Activated B cell treated with CpG ODN at 0.5 μM for 24 hours (primary cell): ENCODE measurements at places on chromosomes 5 and 9. TPM values are rescaled to one million over a fixed set of nuclear protein-coding genes. Genes with fewer than 3 reads are reported as not detected.

The CCL19 gene
- total RNA-seq, result not detected in 2 replicates

GRCh38 chr5:104755806-104756205, 1193.2 kb upstream of the NUDT12 start:
- H3K36me3 ChIP-seq, result no peaks in the 10 kb centered on the region
- no peaks in the 10 kb centered on the region for H3K4me1 ChIP-seq
- no peak for DNase-seq
- no peaks in the 10 kb centered on the region for H3K27me3 ChIP-seq
- H3K4me3 ChIP-seq, result no peak overlapping the region

DNA sequence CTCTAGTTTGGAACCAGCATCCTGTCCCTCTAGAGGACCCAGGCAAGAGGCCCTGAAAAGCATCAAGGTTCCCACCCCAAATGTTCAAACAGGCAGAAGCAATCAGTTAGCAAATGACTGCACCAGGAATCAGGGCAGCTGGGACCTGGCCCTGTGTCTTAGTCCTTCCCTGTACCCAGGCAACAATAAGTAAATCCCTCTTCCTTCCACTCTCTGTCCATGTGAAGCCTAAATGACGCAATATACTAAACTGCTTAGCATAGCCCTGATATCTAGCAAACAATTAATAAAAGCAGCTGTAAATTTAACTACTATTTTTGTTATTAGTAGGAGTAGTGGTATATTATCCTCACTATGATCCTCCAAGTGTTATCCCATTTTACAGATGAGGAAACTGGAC, 13.2 kb upstream of the ADRA1B start:
- H3K4me3 ChIP-seq, result no peak overlapping the region
- no peak for DNase-seq
- peaks cover 31% of the 10 kb centered on the region for H3K27me3 ChIP-seq
- H3K4me1 ChIP-seq, result no peaks in the 10 kb centered on the region

GRCh38 chr9:124768334-124768733, 2.8 kb downstream of the NR6A1 start:
- H3K27ac ChIP-seq, result no peak overlapping the region
- peaks cover 36% of the 10 kb centered on the region for H3K4me1 ChIP-seq
- no peak for DNase-seq
- H3K36me3 ChIP-seq, result peaks cover 6% of the 10 kb centered on the region
- peaks cover 33% of the 10 kb centered on the region for H3K27me3 ChIP-seq
- H3K4me3 ChIP-seq, result no peak overlapping the region

The DRD1 gene
- total RNA-seq, result not detected in 2 replicates

The CYLC2 gene
- not detected in 2 replicates for total RNA-seq

DNA sequence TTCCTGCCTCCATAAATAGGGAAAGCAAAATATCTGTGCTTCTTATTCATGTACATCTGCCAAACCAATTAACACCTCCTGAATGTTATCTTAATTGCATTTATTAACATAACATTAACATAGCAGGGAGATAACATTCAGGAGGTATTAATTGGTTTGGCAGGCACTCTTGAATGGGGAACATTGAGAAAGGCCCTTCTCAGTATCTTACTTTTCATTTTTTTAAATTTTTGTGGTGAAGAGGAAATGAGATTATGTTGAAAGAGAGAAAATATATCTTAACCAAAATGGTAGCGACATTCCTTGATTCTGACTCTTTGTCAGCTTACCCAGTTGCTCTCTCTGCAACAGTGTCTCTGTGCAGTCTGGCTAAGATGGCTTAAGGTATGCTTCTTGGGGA, 100.4 kb upstream of the TLE1 start:
- DNase-seq, result no peak
- H3K27me3 ChIP-seq, result no peaks in the 10 kb centered on the region
- H3K36me3 ChIP-seq, result no peaks in the 10 kb centered on the region
- H3K4me3 ChIP-seq, result no peak overlapping the region
- H3K27ac ChIP-seq, result no peak overlapping the region
- no peaks in the 10 kb centered on the region for H3K4me1 ChIP-seq

DNA sequence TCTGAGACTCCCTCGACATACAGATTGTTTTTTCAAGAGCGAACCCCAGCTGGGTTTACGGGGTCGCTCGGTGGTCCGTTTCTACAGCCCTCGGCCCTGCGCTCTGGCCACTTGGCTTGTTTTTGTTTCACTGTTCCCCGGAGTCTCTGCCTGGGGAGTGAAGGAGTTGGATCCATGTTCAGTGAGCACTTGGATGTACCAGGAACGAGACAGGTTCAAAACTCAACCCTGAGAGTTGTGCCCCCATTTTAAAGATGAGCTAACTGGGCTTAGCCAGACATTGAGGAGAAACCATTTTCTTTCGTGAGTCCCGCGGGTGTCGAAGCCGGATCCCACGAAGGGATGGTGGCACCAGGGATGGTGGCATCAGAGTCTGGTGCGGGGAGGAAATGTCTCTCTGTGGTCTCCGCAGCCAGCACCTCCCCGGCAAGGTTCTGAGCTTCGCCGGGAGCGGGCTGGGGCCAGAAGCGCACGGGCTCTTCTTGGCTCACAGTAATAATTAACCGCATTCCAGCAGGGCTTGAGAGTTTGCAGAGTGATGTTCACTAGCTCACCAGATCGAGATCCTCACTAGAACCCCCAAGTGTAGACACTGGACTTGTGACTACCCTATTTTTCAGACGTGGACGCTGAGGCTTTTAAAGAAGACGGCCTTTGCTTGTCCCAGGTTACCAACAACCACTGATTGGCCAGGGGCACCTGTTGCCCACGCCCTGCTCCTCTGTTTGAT, 1.0 kb downstream of the MSX2 start:
- peaks cover 7% of the 10 kb centered on the region for H3K4me1 ChIP-seq
- no peak for DNase-seq
- H3K36me3 ChIP-seq, result no peaks in the 10 kb centered on the region
- H3K27me3 ChIP-seq, result peaks cover 71% of the 10 kb centered on the region

GRCh38 chr5:15690611-15691010, 190.6 kb downstream of the FBXL7 start:
- H3K36me3 ChIP-seq, result no peaks in the 10 kb centered on the region
- H3K27ac ChIP-seq, result no peak overlapping the region
- H3K4me1 ChIP-seq, result no peaks in the 10 kb centered on the region

- peak overlapping the region; percentile 97 for H3K4me3 ChIP-seq
- H3K27ac ChIP-seq, result peak overlapping the region; percentile 94
- H3K36me3 ChIP-seq, result peaks cover 9% of the 10 kb centered on the region
- H3K4me1 ChIP-seq, result peaks cover 19% of the 10 kb centered on the region
- peak; percentile 50 for DNase-seq
Measured at GRCh38 chr9:83956086-83956435, 24.0 kb downstream of the HNRNPK start.

GRCh38 chr9:114014044-114014443, 64.1 kb downstream of the AMBP start:
- no peak for DNase-seq
- H3K27ac ChIP-seq, result no peak overlapping the region
- H3K4me1 ChIP-seq, result no peaks in the 10 kb centered on the region

- peaks cover 1% of the 10 kb centered on the region for H3K27me3 ChIP-seq
- H3K36me3 ChIP-seq, result no peaks in the 10 kb centered on the region
- no peak overlapping the region for H3K27ac ChIP-seq
- no peak for DNase-seq
- no peaks in the 10 kb centered on the region for H3K4me1 ChIP-seq
Measured at GRCh38 chr5:1118738-1119137, 6.9 kb upstream of the SLC12A7 start.

- H3K27ac ChIP-seq, result no peak overlapping the region
- H3K4me3 ChIP-seq, result no peak overlapping the region
- H3K4me1 ChIP-seq, result no peaks in the 10 kb centered on the region
- no peaks in the 10 kb centered on the region for H3K27me3 ChIP-seq
Measured at GRCh38 chr9:37920471-37921167, 16.7 kb upstream of the SLC25A51 start.

The ANKDD1B gene
- total RNA-seq, result 0.37 and 1.0 TPM in 2 replicates

The INSL4 gene
- total RNA-seq, result not detected in 2 replicates

DNA sequence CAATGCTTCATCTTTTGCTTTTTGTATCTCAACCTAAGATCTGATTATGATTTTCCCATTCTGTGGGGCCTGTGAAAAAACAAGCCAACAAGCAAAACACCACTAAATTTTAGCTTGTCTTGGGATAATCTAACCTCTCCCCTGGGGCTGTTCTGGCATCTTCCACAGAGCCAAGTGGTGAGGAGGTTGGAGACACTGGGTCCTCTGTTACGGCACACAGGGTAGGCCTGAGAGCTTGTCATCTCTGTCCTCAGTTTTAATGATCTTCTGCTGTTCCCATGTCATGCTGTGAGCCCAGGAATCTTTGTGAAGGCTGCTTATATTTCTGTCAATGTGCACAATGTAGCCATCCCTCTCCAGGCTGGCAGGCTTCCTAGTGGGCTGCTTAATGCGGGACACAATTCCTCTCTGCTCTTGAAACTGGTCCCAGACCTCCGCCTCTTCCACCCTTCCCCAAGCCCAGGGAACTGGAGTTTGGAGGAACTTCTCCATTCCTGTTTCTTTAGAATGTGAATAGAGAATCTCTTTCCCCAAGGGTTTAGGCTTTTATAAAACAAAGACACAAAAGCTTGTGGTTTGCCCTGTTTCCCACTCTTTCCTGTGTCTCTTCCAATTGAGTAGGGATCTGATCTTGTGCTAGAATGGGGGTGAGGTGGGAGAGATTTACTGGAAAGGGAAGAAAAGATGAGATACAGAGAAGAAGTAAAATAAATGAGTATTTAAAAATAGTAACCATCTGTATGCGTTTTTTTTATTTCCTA, 30.9 kb upstream of the SEMA6A start:
- H3K27ac ChIP-seq, result no peak overlapping the region
- no peak for DNase-seq
- H3K4me3 ChIP-seq, result no peak overlapping the region

The PCDHGA2 gene
- 0.09 and 0.15 TPM in 2 replicates for total RNA-seq

- no peak for DNase-seq
- no peak overlapping the region for H3K4me3 ChIP-seq
- H3K36me3 ChIP-seq, result no peaks in the 10 kb centered on the region
- no peak overlapping the region for H3K27ac ChIP-seq
- H3K4me1 ChIP-seq, result no peaks in the 10 kb centered on the region
Measured at GRCh38 chr9:84059936-84060335, 79.3 kb downstream of the RMI1 start.

The PPWD1 gene
- total RNA-seq, result 57.8 and 69.7 TPM in 2 replicates

The PRR16 gene
- total RNA-seq, result 0.15 and 0.29 TPM in 2 replicates

DNA sequence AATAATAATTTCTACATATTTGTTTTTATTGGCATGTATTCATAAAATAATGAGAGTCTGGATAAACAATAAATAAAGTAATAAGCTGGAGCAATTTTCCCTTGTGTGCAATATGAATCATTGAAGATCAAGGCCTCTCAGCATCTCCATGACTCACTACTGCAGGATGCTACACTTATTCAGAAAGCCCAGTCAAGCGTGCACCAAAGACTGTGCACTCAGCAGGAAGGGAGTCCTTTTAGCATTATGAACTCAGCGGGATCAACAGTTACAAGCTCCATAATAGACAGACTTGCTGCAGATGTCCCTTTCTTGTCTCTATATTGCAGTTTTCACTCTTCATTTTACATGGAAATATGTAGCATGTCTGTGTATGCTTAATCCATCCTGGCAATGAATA, 485.3 kb downstream of the CDH9 start:
- H3K4me1 ChIP-seq, result no peaks in the 10 kb centered on the region
- H3K36me3 ChIP-seq, result no peaks in the 10 kb centered on the region
- no peaks in the 10 kb centered on the region for H3K27me3 ChIP-seq
- H3K27ac ChIP-seq, result no peak overlapping the region
- H3K4me3 ChIP-seq, result no peak overlapping the region

GRCh38 chr9:6592231-6592630, 53.3 kb downstream of the GLDC start:
- no peak overlapping the region for H3K27ac ChIP-seq
- H3K36me3 ChIP-seq, result no peaks in the 10 kb centered on the region
- H3K27me3 ChIP-seq, result no peaks in the 10 kb centered on the region
- no peak for DNase-seq
- H3K4me3 ChIP-seq, result no peak overlapping the region

The PAEP gene
- not detected in 2 replicates for total RNA-seq

DNA sequence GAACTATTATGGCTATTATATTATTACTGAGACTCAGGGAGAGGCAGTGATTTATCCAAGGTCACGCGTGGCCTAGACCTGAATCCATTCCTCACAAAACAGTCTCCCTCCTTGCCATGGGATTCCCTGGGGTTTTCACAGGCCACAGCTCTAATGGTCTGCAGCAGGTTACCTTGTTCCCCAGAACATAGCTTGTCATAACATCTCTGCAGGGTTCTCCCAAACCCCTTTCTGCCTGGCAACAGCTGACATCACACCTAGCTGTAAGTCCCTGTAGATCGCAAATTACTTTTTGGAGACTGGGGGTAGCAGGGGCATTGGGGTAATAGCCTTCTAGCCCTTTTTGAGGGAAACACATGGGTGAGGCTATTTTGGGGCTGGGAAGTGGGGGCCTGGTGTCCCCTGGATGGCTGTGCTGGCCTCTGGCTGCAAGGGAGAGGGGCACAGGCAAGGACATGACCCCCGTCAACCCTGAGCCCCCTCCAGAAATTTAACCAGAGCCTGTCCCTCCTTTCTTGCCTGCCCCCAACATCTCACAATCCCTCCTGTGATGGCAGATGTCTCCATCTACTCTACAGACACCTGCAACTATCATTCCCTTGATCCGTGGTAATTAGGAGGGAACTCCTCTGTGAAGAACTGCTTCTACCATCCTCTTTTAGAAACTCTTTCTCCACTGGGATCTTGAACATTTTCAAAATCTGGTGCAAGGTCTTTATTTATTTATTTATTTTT, 1.3 kb downstream of the CD74 start:
- peak overlapping the region; percentile 100 for H3K27ac ChIP-seq
- peaks cover 61% of the 10 kb centered on the region for H3K36me3 ChIP-seq
- DNase-seq, result peak; percentile 64
- H3K4me1 ChIP-seq, result peaks cover 69% of the 10 kb centered on the region
- H3K27me3 ChIP-seq, result peaks cover 2% of the 10 kb centered on the region

- H3K4me1 ChIP-seq, result no peaks in the 10 kb centered on the region
- no peak overlapping the region for H3K27ac ChIP-seq
- H3K27me3 ChIP-seq, result no peaks in the 10 kb centered on the region
Measured at GRCh38 chr5:166430491-166431319, 1860.7 kb upstream of the WWC1 start.

DNA sequence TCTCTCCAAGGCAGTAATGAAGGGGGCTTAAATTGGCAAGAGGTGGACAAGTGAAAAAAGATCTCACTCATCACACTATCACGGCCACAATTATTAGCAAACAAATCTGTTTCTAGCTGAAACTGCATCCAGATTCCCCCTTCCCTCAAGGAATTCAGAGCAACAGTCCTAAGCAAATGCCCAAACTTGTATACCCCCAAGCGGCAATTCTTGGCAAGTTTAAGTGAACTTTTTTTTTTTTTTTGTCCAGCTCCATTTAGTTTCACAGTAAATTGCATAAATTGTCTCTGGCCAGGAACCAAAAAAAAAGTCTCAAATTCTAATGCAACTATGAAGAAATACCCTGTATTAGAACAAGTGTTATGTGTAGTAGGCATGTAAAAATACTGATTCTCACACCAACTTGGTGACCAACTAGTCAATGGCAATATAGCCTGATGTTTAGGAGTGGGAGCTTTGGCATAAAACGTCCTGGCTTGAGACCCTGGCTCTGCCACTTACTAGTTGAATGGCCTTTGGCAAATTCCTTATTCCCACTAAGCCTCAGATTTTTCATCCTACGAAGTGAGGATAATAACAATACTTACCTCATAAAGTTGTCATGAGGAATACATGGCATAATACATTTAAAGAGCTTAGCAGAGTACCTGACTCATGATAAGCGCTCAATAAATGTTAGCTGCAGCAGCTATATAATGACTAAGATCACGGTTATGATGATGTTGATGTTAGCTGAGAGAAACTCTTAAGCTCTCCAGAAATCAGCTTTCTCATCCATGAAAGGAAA, 193.2 kb downstream of the ADAMTSL1 start:
- no peaks in the 10 kb centered on the region for H3K36me3 ChIP-seq
- no peaks in the 10 kb centered on the region for H3K27me3 ChIP-seq
- H3K4me1 ChIP-seq, result no peaks in the 10 kb centered on the region
- DNase-seq, result no peak
